ENCODE measurements at places on chromosomes 4 and X. TPM values are rescaled to one million over a fixed set of nuclear protein-coding genes. Genes with fewer than 3 reads are reported as not detected.

Gene PRDM5
- total RNA-seq: 24.1 TPM

Gene MBNL3
- 9.7 TPM for total RNA-seq

Gene CSAG3
- not detected for total RNA-seq

Gene SLC25A31
- total RNA-seq: not detected

Gene ADGRG2
- total RNA-seq: 0.81 TPM

Gene HGFAC
- 6.7 TPM for total RNA-seq

Gene H2BW2
- not detected for total RNA-seq

Gene CCDC110
- total RNA-seq: 3.1 TPM

Gene TDO2
- 0.46 TPM for total RNA-seq

Gene ATP7A
- total RNA-seq: 12.3 TPM

Measured in progenitor cell of endocrine pancreas (in vitro differentiated cells).